ENCODE measurements at places on chromosomes 1 and 21.

DNA sequence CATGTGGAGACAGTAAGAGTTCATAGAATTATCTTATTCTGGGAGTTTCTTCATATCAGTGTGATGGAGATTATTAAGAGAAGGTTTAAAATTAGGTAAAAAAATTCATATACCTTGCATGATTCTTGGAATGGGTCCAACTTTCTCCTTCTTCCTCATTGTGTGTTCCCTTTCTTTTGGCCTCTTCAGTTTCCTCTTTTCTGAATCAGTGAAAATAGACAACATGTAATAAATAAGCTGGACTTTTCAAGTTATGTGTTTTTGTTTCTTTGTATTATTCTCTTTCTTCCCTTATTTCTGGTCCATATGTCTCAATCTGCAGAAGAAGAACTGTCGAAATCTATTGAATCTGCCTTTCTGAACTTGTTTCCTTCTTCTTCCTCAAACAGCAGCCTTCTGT is 30.5 kb downstream of the C4BPA start:
- DNase-seq: no peak

DNA sequence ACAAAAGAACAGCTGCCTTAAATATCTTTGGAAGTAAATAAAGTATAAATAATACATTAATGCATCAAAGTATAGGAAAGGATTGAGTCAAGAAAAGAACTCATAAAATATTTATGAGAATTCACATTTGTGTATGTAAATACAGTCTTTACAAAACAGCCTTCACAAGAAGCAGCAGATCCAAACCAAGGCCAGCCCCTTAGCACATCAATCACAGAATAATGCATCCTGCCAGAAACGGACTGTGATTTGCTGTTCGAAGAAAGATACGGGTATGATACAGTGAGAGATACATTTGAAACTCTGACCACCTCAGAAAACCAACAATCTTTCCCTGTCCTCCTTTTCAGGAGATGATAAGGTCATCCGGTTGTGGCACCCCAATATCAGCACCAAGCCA is 70.9 kb downstream of the WDR64 start:
- DNase-seq: no peak

DNA sequence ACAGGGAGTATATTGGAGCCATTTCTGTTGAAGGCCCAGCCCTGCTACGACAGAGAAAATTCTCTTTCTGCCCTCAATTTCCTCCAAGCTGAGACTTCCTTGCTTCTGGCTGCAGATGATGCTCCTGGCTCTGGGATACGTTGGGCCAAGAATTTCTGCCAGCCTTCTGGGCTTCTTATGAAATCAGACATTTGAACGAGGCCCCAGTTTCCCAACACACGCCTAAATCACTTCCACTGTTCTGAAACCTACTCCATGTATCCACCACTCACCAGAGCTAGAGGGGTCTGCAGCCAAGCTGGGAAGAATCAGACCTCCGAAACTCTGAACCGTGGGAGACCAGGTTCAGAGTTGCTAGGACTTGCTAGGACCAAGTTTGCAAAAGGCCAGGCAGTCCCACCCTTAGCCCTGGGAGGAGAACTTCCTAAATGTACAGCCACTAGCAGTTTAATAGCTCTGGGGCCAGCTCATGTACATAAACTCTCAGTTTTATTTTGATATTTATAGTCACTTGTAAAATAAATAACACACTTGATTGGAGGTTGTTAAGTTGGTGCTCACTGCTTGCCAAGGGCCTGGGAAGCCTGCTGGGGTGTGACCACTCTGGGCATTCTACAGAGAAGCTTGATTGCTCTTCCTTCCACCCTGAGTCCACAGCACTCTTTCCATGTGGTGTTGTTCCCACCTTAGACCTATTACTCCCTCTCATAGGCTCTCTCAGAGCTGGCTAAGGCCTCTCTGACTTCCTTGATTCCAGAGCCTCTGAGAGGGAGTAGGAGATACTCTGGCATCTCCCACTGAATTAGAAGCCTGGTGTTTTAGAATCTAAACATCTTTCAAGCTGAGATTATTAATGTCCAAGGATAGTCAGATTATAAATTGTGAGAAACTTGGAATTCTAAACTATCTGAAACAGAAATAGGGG is 83.4 kb upstream of the TRABD2B start:
- DNase-seq: no peak

GRCh38 chr1:22090867-22091266 is 38.4 kb downstream of the CDC42 start:
- DNase-seq: no peak

DNA sequence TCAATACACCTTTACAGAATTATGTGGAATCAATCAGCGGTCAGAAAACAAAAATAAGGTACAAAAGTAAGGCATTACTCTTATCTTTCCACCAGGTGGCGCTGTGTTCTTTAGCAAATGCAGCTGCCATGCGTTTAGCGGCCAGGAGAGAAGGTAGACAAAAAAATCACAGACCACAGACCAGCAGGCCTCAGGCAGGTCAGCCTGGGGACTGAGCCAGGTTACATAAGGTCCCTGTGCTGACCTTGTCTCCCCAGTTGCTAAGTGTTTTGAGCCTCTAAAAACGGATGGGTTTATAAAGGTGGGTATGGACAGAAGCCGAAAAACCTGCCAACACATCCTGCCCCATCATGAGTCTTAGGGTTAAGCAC is 2.8 kb downstream of the RGS16 start:
- peak; percentile 84 for DNase-seq

DNA sequence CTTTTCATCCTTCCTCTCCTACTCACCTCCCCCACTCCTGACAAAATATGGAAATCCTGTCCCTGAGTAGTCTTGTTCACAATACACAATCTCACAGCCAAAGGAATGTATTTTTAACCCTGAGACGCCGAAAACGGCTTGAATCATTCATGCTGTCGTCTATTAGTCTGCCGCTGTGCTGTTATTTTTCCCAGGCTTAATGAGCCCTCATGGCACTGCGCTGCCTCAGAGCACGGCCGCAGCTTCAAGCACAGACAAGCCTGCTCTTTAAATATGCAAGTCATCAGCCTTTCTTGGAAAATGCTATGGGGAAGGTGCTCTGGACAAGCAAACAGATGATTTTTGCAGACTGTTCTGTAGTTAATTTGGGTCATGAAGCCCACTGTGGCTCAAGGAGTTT is 302.7 kb downstream of the DISC1 start:
- DNase-seq: peak; percentile 46

- no peak for DNase-seq
Measured at GRCh38 chr1:84379917-84380180, 18.4 kb upstream of the DNASE2B start.

GRCh38 chr1:39907528-39908453 is 6.1 kb upstream of the MYCL start:
- DNase-seq: no peak

DNA sequence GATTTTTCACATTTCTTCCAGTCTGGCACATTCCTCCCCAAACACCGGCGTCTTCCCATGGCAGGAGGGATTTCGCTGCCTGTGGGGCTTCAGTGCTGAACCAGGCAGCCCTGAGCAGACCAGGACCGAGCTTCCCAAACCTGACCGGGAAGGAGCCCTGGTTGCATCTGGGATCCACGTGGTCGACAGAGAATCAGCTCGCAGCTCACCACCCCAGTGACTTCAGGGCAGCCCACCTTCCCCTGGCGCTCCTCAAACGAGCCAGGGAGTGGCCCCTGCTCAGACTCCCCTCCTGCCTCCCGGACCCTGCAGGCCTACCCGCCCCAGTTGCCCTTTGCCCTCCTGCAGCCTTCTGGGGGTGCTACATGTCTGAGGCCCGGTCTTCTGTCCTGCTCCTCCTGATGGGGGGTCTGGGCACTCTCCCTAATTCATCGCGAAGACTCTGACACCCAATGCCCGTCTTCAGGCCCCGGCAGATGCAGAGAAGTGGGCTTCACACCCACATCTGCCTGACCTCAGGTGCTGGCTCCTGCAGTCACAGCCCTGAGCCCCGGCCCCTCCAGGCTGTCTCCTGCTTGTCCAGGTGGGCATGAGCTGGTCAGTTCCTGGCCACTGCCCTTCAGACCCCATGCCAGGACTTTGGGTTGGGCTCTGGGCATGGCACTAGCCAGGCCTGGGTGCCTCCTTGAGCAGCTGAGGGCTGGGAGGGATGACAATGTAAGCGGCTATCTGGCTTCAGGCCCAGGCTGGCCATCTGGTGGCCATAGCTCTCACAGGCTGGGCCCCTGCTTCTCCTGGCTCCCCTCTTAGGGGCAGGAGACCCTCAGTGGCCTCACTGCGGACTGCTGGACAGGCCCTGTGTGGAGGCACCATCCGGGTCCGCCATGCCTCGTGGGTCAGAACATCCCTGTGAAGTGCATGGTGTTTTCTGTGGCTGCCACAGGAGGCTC is 26.1 kb upstream of the PRSS38 start:
- no peak for DNase-seq

DNA sequence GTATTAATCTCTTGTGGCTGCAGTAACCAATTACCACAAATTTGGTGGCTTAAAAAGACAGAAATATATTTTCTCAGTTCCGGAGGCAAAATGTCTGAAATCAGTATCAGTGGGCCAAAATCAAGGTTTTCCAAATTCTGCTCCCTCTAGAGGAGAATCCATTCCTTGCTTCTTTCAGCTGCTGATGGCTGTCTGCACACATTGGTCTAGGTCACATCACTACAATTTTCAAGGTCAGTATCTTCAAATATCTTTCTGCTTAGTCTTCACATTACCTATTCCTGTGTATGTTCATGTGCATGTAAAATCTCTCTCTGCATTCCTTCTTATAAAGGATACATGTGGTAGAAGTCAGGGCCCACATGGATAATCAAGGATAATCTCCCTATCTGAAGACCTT is 999.4 kb downstream of the KCNT2 start:
- no peak for DNase-seq

- DNase-seq: no peak
Measured at GRCh38 chr1:161084597-161084988, 4.8 kb downstream of the NECTIN4 start.

- DNase-seq: no peak
Measured at GRCh38 chr1:207030522-207031009, 2.0 kb downstream of the C1orf116 start.

- no peak for DNase-seq
Measured at GRCh38 chr1:8680664-8681650, 136.5 kb downstream of the RERE start.

All from neuronal stem cell (in vitro differentiated cells).